NCI-H1417 treated with DMSO at 0.1 percent for 48 hours (cell line): ENCODE measurements at places on chromosomes 5 and 9.

GRCh38 chr5:168477060-168477459 is 9.2 kb upstream of the RARS1 start:
- no peak for DNase-seq

DNA sequence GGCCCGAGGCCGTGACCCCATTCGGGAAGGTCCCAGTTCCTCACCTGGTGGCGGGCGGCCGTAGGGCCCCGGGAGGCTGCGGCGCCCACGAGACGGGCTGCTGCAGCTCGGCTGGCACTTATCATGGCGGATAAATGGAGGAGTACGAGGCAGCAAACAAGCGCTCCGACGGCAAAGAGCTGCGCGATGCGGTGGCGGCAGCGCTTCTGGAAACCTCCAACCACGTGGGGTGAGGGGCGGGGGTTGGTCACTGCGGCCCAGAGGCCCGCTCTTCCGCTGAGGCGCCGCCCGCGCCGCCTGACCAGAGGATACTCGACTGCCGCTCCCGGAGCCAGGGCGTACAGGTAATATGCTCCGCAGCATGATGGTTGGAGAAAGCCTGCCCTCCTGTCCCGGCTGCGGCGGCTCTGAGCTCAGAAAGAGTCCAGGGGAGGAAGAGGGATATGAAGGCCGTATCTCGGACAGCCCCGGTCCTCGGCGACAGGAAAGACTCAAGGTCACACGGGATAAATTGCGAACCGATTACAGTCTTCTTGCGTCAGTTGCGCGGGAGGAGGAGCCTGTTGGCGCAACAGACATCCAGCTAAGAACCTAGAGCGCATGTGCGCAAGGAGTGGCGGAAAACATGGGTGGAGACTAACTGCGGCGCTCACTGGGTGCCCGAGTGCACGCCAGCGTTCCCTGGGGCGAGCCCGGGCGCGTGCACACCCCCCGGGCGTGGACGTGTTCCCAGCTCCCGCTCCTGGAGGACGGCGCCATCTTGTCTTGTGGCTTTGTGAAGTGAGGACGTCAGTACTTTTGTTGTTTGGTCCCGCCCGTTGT is at the start of gene HSPA9:
Gene HSPA9, minus strand, starts transcription at position 208 of the 822 bp plus-strand sequence. Its CDS starts 83 bp downstream, at position 125.
- peak; percentile 88 for DNase-seq

DNA sequence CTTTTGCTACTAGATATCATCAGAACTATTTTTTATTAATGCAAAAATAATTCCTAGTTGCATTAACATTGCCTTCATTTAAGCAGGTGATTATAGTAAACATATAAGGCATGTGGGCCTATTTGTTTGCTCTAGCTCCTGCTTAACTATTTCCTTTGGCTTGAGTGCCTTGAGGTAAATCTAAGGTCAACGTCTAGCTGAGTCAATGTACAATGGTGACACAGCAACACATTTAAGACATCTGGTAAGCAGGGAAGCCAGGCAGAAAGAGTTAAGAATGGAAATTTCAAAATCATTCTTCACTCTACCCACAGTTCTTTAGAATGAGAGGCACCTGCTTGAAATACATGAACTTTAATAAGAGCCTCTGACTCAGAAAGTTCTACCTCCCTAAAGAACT is 111.9 kb upstream of the FST start:
- DNase-seq, result no peak

DNA sequence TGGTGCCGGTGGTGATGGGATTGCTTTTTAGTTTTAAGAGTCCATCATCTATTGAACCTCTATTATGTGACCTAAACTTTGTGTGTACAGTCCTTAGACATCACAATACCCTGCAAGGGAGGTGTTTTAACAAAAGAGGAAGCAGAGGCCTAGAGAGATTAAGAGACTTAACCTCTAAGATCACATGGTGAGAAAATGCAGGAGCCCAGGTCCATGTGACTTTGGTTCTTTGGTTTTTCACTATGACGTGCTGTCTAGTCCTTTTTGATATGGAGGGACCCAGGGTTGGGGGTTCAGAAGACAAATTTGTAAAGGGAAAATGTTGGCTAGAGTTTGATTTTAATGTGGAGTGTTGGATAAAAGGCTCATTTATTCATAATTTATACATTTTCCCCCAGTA is 34.1 kb upstream of the TRMT10B start:
- no peak for DNase-seq
